ENCODE measurements at places on chromosomes 7 and 10. TPM values are rescaled to one million over a fixed set of nuclear protein-coding genes. Genes with fewer than 3 reads are reported as not detected.

ANKRD1 gene
- under 0.01 TPM for total RNA-seq

DNA sequence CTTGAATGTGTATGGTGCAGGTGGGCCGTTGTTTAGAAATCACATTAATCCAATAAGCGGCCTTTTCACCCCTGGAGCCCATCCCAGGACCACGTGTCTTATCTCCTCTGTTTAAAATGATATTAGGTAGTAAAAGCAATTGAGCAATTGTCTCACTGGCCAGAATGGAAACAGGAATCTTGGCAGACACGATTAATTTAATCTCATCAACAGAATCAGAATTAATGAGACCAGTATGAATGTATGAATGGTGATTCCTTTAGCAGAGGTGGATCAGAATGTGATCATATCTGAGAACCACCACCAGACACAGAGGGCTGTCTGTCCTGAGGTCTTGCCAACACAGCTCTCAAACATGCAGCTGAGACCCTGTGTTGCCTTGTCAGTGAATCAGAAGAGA is 1591.4 kb downstream of the REEP3 start:
- no peaks in the 10 kb centered on the region for H3K36me3 ChIP-seq
- no peaks in the 10 kb centered on the region for H3K27me3 ChIP-seq
- no peak for DNase-seq
- H3K4me3 ChIP-seq, result no peak overlapping the region
- H3K27ac ChIP-seq, result no peak overlapping the region

GRCh38 chr7:94575646-94576045 is 66.0 kb downstream of the CASD1 start:
- no peak overlapping the region for H3K4me3 ChIP-seq
- no peaks in the 10 kb centered on the region for H3K27me3 ChIP-seq
- DNase-seq, result no peak
- H3K4me1 ChIP-seq, result no peaks in the 10 kb centered on the region
- no peaks in the 10 kb centered on the region for H3K36me3 ChIP-seq

LIPF gene
- not detected for total RNA-seq

GRCh38 chr7:4607311-4607729 is 74.8 kb upstream of the FOXK1 start:
- no peaks in the 10 kb centered on the region for H3K36me3 ChIP-seq
- no peak overlapping the region for H3K27ac ChIP-seq
- no peaks in the 10 kb centered on the region for H3K4me1 ChIP-seq
- no peak overlapping the region for H3K4me3 ChIP-seq

GRID2IP gene
- total RNA-seq, result not detected

- H3K27me3 ChIP-seq, result no peaks in the 10 kb centered on the region
- no peak overlapping the region for H3K27ac ChIP-seq
- H3K36me3 ChIP-seq, result peaks cover 5% of the 10 kb centered on the region
- no peak overlapping the region for H3K4me3 ChIP-seq
- DNase-seq, result no peak
- no peaks in the 10 kb centered on the region for H3K4me1 ChIP-seq
Measured at GRCh38 chr10:131959841-131960240, 21.9 kb downstream of the BNIP3 start.

BTBD16 gene
- not detected for total RNA-seq

ACSL5 gene
- total RNA-seq, result 1.7 TPM

SLC18A3 gene
- not detected for total RNA-seq

DNA sequence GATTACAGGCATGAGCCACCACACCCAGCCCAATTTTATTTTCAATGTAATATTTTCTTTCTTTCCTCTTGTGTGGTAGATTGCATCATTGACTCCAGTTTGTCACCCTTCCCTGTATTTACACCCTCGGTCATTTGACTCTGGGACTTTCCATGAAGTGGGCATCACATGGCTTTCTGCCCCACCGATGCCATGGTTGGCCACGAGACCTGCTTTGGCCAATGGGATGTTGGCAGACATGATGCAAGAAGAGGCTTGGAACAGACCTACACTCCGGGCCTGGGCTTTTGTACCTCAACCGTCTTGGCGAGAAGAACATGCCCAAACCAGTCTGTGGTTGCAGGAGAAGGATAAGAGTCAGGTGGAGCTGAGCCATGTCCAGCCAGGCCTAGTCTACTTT is 38.8 kb upstream of the CACUL1 start:
- H3K27me3 ChIP-seq, result no peaks in the 10 kb centered on the region
- H3K36me3 ChIP-seq, result no peaks in the 10 kb centered on the region
- no peak overlapping the region for H3K4me3 ChIP-seq
- no peak overlapping the region for H3K27ac ChIP-seq
- no peak for DNase-seq

- DNase-seq, result peak; percentile 15
- peak overlapping the region; percentile 17 for H3K4me3 ChIP-seq
- H3K36me3 ChIP-seq, result no peaks in the 10 kb centered on the region
- no peaks in the 10 kb centered on the region for H3K4me1 ChIP-seq
- H3K27me3 ChIP-seq, result peaks cover 71% of the 10 kb centered on the region
- H3K27ac ChIP-seq, result no peak overlapping the region
Measured at GRCh38 chr7:27184337-27185012, 557 bp downstream of the HOXA11 start.

Data from fibroblast of lung (primary cell).